ENCODE measurements at places on chromosomes 1 and 21.

DNA sequence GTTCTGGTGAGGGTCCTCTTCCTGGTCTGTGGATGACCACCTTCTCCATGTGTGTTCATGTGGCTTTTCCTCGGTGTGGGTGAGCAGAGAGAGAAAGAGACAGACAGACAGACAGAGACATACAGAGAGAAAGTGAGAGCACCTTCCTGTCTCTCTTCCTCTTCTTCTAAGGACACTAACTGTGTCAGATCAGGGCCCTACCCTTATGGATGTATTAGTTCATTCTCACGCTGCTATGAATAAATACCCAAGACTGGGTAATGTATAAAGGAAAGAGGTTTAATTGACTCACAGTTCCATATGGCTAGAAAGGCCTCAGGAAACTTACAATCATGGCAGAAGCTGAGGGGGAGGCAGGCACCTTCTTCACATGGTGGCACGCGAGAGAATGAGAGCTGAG lies 131.5 kb upstream of the ZNF648 start:
- DNase-seq, result no peak

GRCh38 chr1:31984419-31985347 lies 29.0 kb upstream of the KHDRBS1 start:
- DNase-seq, result no peak

GRCh38 chr1:111729271-111729921 lies 9.8 kb downstream of the INKA2 start:
- no peak for DNase-seq

- no peak for DNase-seq
Observed at GRCh38 chr1:205512059-205513045, 7.9 kb downstream of the CDK18 start.

GRCh38 chr1:63756839-63757238 lies 17.0 kb upstream of the ROR1 start:
- DNase-seq, result no peak

DNA sequence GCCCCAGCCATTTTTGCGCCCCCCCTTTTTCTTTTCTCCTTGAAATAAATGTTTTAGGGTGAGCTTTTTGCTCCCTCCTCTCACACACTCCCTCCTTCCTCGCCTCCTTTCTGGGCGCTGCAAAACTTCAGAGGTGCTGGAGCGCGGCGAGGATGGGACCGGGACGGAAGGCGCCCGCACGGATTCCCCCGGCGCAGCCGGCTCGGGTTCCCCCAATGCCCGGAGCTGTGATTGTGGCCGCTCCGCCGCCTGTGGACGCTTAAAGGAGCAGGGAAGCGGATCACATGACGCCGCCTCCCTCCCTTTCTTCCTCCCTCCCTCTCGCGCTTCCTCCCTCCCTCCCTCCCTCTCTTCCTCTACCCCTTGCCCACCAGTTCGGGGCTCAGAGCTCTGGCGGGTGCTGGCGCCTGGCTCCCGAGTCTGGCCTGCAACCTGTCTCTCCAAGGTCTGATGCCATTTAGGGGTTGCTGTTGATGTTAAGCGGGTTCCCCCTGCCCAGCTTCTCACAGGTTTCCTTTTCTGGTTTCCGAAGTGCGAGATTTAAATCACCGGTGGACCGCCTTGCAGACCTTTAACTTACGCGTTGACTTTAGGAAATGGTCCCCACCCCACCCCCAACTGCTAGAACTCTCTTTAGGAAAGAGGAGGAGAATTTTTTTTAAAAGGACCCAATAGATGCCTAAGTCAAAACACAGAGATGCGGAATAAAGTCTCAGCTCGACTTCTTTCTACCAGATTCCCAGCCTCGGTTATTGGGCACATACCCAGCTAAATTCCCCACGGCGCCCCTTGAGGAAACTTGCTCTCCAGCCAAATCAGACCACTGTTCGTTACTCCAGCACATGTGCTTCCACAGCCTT lies at the start of gene WLS:
TSS of gene WLS (minus strand) at position 235 of the 860 bp plus-strand sequence. CDS start at position 11, 224 bp downstream.
- no peak for DNase-seq

GRCh38 chr1:5718831-5719632 lies 273.2 kb downstream of the NPHP4 start:
- no peak for DNase-seq

DNA sequence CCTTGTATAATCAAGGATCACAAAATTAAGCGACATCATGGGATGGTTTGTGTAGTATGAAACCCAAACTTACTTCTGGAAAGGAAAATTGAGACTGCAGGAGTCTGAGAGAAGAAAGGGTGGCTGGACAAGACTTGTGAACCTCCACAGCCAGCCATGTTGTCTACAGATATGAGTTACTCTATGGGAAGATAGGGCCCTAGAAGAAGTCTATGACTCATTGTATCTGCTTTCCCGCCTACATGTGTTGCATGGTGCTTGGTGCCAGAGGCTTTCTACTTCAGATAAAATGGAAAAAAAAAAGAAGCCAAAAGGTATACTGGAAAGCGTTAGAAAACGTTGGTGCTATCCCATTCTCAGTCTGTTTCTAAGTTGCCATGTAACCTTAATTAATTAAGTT lies 18.7 kb upstream of the OR6N2 start:
- peak; percentile 31 for DNase-seq
